ENCODE measurements at places on chromosomes 3 and 15.

DNA sequence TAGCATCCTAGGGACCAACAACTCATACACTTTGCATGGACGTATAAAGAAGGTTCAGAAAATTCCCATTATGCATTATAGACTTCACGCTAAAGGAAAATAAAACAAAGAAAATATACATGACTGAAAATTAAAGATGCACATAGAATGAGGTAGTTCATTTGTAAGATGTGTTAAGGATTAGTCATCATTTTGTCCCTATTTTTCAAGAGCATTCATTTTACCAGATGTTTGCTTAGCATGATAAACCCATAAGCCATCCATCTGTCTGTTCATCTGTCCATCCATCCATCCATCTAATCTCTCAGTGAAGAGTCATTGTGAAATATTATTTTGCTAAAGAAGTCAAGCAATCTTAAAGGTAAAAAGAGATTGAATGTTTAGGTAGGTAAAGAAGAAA lies 80.3 kb downstream of the TFG start:
- no peak for DNase-seq

DNA sequence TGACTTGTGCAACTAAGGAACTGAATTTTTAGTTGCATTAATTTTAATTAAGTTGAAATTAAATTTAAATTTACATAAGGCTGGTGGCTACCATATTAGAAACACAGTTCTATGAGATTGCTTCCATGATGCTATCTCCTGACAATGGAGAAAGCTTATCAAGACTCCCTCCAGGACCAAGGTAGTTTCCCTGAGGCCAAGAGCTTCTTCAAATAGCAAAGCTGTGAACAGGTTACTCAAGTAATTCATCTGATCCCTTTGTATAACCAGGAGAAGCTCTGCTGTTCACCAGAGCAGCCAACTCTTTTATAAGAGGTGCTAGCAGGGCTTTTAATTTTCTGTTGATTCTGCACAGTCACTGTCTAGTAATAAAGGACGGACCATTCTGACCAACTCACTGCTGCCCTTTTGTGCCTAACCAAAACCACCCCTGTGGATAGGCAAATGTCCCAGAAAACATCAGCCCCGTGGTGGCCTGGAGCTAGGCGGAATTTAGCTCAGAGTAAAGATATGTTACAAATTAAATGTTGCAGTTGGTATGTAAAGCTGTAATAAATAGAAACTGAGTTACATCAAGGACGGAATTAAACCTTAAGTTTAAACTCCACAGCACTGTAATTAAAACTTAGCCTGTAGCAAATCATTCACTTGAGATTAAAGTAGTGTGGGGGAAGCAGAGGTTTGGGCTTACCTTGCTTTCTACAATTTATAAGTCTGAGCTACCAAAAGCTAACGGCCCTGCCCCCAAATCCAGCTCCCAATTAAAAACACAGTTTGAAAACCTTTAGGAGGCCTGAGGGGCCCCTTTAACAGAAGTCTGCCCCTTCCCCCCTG lies 55.6 kb upstream of the LRTM1 start:
- no peak for DNase-seq

DNA sequence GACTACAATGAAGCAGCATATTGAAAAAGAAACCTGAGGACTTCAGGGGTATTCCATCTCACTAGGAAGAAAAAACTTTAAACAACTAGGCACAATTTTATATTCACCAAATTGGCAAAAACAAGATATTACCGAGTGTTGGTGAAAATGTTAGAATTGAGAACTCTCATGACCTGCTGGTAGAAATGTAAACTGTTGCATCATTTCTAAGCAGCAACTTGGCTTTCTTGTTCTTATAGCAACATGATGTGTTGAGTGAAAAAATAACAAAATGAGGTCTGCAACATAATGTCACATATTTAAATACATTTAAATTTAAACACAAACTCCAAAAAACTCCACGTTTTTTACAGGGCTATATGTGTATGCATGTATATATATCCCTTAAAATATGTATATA lies 59.0 kb upstream of the SPPL2A start:
- DNase-seq: no peak

DNA sequence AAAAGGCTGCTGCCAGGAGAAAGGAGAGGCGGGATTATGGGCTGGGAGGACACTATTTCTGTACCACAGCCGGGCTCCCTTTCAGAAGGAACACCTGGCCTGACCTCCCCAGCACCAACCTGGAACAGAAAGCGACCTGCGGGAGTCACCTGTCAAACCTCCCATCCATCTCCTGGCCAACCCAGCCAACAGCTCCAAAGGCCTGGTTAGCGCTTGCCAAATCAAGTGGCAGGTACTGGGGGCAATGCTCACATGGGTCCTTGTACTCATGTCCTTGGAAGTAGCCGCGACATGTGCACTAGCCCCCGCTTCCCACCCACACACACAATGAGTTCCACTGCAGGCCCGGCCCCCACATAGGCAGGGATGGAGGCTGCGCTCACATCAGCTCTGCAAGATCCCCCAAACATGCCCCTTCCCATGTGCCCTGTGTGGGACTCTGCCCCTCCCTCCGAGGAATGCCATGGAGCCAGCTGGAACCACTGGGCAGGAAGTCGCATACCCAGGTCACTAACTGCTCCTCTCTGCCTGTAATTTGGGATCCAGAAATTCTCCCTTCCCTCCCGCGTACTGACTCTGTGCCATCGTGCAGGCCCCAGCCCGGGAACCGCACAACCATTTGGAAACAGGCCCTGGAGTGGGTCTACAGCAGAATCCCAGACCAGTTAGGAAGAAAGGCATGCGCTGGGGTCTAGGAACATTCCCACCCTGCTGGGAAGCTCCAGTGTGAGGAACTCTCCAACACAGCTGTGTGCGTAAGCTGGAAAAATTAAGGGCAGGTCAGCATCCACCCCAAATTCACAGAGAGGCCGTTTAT lies 98.9 kb downstream of the LRIG1 start:
- no peak for DNase-seq

GRCh38 chr3:176167272-176167671 lies 1030.0 kb downstream of the TBL1XR1 start:
- DNase-seq: no peak

DNA sequence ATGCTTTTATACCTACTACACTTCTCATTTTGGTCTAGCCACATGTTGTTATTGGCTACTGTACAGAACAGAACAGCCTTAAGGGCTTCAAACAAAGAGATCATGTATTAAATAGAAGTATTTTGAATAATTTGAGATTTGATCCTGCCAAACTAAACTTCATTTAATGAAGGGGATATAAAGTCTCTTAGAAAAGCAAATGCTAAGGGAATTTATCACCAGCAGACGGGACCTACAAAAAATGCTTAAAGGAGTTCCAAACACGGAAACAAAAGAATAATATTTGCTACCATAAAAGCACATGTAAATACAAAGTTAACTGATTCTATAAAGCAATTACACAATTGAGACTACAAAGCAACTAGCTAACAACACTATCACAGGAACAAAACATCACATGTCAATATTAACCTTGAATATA lies 23.6 kb upstream of the FMN1 start:
- no peak for DNase-seq

DNA sequence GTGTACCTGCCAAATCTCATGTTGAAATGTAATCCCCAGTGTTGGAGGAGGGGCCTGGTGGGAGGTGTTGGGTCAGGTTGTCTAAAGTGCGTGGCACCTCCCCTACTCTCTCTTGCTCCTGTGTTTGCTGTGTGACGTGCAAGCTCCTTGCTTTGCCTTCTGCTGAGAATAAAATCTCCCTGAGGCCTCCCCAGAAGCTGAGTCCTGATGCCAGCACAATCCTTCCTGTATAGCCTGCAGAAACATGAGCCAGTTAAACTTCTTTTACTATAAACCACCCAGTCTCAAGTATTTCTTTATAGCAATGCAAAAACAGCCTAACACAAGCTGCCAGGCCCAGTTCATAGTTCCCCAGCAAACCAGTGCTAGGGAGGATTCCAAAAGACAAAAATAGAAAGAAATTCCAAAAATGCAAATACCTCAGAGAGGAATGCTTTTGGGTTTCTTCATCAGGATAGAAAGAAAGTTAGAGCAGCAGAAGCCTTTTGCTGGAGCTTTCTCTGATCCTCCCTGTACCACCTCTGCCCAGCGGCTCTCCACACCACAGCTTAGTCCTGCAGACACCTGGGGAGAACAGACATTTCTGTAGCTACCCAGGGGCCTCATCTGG lies 25.9 kb upstream of the CDV3 start:
- DNase-seq: no peak

- no peak for DNase-seq
These were observed 217.8 kb upstream of the CD96 start for GRCh38 chr3:111324151-111324550.

GRCh38 chr15:73331501-73331900 lies 37.3 kb downstream of the HCN4 start:
- DNase-seq: no peak

- DNase-seq: no peak
These were observed 56.8 kb downstream of the PHLDB2 start for GRCh38 chr3:111915905-111916304.

DNA sequence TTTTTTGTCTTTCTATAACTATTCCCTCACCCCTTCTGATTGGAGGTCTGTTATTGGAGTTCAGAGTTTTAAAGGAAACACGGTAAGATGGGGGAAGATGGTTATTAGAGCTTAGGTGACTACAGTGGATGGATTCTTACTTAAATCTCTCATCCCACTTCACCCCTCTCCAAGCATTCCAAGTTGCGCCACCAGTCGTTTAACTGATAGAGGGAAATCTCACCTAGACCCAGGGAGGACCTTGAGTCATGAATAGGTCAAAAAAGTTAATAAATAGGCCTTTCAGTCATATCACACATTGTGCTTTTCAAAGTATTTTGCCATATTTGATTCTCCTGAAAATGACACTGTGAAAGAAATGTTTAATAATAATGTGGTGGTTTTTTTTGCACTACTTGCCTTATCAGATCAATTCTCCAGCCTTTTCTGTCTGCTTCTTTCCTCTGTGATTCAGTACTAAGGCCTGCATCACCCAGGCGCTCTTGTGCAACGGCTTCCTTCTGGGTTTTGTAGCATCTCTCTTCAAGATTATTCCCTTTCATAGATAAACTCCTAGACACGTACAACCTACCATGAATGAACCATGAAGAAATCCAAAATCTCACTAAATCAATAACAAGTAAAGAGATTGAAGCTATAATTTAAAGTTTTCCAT lies 100.4 kb upstream of the TGFBR2 start:
- DNase-seq: no peak

GRCh38 chr3:127655641-127656040 lies 17.1 kb upstream of the ABTB1 start:
- DNase-seq: no peak

- DNase-seq: no peak
These were observed 460.4 kb upstream of the NAALADL2 start for GRCh38 chr3:174398761-174399160.

- no peak for DNase-seq
These were observed 40.2 kb upstream of the ATP13A5 start for GRCh38 chr3:193418576-193419373.

DNA sequence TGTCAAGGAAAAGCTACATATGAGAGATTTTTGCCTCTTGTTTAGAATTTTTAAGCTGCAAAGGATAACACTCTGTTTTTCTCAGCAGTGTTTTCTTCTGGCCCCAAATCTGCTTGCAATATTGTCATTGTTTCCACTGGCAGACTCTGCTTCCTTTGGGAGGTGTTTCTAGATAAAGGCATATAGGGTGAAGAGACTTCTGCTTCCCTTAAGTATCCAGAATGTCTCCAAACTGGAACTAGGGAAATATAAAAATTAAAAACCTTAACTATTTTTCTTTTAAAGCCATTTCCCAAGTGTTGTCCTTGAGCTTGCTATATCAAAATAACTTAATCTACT lies 225.8 kb downstream of the CGGBP1 start:
- DNase-seq: no peak

- no peak for DNase-seq
These were observed 3.7 kb downstream of the EOGT start for GRCh38 chr3:69009559-69010410.

GRCh38 chr3:129046732-129047552 lies 13.6 kb upstream of the GP9 start:
- DNase-seq: no peak

All from stimulated activated naive B cell treated with anti-CD40 and anti-IgM and Interleukin-4, amounts not matched to agents 10 μg/mL and 1 μg/mL and 100 μg/mL, for 72 hours (primary cell).